Right renal pelvis (tissue), 4 donors: ENCODE measurements at places on chromosomes 2 and 18. TPM values are rescaled to one million over a fixed set of nuclear protein-coding genes. Genes with fewer than 3 reads are reported as not detected.
A peak's percentile ranks its signal among the peaks of the same experiment; 100 is the strongest.

DNA sequence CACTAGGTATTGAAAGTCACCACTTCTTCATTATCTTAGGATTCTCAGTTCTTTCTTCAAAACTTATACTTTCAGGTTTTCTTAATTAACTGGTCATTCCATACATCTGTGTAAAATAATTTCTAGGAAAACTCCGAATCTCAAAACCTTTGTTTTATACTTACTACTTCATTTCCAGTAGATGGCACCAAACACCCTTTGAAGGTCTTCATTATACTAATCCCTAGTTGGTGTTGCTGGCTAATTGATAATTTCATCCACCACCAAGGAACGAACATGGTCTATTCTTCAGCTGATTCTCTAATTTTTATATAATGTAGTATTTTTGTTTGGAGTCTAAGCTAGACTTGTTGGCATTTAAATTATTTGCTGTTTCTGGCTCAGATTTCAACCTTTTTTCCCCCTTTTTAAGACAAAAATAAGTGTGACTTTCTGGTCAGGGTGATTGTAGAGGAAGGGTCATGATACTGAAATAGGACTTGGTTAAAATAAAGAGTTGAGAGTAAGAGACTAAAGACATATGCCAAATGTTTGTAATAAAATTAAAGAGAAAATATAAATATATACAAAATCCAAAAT lies 2.8 kb upstream of the MXD1 start:
- peak; percentile 55 for DNase-seq

GRCh38 chr2:29898999-29899398 lies 22.4 kb downstream of the ALK start:
- no peak for DNase-seq

- no peak for DNase-seq
Observed at GRCh38 chr18:52824126-52824525, 484.1 kb downstream of the DCC start.

DNA sequence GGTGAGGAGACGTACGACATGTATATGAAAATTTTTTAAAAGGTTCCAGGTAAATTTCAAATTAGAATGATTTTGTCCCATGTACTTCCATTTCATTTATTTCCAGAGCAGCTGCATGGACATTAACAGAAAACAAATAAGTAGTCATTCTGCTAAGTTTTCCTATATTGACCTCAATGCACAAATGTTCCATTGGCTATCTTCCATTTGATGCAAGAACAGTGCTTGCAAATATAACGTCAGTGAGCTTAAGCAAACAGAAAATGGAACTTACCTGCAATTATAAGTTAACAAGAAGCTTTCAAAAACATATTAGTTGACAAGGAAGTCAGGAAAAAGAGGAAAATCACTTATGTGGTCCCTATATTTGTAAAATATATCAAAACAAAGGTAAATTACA lies 16.6 kb downstream of the PAIP2B start:
- no peak for DNase-seq

- DNase-seq = no peak
Observed at GRCh38 chr2:48707466-48707865, 48.1 kb downstream of the LHCGR start.

- no peak for DNase-seq
Observed at GRCh38 chr18:40072761-40073160, 1882.3 kb upstream of the PIK3C3 start.

DNA sequence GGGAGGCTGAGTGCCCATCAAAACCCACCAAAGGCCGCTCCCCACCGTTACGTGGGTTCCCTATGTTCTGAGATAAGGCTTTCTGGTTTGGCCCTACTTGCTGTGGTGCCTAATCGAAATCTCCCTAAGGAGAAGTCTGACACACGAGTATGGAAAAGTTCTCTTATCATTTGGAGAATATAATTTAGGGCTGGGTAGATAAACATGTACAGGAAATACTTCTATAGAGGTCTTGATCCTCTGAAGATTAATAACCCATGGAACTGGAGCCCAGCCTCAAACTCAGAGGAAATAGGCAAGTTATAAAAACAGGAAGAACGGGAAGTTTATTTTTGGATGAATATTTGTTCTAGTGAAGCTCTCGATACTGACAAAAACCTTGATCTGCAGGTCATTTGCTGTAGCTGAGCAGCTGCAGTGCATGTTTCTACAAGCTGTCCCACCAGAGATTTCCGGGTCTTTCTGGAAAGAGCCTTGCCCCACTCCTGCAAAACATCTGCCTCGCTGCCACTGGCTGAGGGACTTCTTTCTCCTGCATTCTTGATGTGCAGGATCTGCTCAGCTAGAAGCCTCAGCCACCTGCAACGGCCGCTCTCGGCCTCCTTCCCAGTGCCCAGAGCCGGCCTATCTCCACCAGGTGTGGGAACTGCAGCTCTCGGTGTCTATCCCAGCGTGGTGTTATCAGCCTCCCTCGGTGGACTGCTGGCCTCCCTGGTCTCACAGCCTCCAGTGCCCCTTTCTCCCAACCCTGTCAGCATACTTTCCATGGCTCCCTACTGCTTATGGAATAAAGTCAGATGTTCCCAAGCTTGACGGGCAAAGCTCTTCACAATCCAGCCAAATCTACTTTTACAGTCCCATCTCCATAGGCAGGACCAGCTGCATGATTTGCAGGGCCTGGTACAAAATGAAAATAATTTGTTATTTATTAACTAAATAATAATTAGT lies 48.6 kb downstream of the SPRED2 start:
- no peak for DNase-seq

GRCh38 chr2:932320-933115 lies 18.1 kb upstream of the SNTG2 start:
- DNase-seq = no peak

GRCh38 chr2:197209742-197210408 lies 100.7 kb downstream of the ANKRD44 start:
- no peak for DNase-seq

DNA sequence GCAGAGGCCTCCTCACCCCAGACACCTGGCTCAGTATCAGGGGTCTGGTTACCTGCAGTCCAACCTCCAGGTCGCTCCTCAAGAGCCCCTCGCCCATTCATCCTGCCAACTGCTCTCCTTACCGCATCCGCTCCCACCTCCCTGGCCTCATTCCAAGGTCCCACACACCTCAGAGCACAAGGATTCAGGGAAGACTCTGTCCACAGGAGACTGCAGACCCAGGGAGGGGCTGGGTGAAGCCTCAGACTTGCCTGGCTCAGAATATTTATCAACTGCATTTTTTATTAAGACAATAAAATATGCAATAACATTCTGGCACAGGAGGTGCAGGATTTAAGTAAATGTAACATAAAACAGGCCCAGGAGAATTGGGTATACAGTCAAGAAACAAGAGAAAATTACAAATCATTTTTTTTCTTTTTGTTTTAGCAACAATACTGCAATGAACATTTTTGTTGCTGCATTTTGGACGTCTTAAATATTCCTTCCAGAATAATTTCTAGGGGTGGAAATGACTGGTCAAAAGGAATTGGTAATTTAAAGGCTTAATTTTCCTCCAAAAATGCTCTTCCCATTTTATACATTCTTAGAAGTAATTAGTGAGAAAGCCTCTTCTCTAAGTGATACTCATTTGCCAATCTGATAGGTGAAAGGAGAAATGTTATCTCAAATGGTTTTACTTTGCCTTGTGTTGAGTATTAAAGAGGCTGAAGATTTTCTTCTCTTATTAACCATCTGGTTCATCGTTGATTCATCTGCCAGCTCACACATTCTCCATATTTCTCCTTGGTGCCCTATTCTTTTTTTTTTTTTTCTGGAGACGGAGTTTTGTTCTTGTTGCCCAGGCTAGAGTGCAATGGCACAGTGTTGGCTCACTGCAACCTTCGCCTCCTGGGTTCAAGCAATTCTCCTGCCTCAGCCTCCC lies 42.5 kb downstream of the TEX44 start:
- DNase-seq = no peak

DNA sequence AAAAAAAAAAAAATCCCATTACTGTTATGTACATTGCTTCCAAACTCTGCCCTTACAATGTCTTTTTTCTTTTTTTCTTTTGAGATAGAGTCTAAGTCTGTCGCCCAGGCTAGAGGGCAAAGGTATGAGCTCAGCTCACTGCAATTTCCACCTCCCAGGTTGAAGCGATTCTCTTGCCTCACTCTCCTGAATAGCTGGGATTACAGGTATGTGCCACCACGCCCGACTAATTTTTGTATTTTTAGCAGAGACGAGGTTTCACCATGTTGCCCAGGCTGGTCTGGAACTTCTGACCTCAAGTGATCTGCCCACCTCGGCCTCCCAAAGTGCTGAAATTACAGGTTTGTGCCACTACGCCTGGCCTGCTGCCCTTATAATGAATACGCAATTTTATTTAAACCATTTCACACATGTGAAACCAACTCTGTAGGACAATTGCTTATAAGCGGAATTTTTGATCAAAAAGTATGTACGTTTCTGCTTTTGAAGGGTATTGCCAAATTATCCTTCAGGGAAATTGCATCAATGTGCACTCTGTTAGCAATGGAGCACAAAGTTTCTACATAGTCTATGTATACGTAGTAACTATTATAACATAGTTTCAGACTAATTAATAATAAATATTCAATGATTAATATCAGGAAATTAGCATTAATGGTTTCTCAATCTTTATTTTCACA lies 55.7 kb upstream of the ACTR3 start:
- no peak for DNase-seq

DNA sequence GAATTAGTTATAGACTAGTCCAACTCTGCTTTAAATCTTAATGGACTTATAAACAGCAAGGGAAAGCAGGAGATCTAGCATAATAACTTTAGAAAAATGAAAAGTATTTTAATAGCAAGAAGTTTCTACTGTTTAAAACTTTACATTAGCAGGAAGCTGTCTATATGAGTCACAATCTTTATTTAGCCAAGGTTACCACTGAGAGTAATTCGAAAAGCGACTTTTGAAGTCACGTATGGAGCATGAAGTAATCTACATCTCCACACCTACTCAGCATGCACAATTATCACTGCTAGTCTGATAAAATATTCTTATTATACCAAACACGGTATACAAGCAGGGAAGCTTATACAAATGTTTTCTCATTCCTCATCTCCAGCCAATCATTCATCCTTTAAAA lies 515.4 kb upstream of the SOX11 start:
- no peak for DNase-seq

- DNase-seq = no peak
Observed at GRCh38 chr18:22591222-22591621, 173.5 kb upstream of the CTAGE1 start.

Gene SERPINB10
- polyA plus RNA-seq = 0.34 TPM

- no peak for DNase-seq
Observed at GRCh38 chr2:218894151-218894879, 13.7 kb downstream of the WNT10A start.

Gene TRMT61B
- polyA plus RNA-seq = 27.6 TPM

DNA sequence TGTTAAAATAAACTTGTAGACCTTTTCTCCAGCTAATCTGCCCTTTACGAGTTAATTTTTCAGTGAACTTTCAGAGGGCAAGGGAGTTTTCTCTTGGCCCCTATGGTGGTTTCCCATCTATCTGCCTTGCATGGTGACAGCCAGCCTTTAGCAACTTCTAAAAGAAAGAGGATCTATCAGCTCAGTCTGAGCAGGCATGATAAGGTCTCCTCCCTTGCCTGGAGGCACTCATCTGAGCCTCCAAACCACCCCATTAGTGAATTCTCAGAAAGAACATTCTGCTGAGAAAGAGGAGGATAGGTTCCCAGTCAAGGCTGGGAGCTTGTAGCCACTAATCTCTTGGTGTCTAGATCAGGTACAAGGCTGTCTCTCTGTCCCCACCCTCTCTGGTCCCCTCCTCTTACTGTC lies 10.7 kb upstream of the GYPC start:
- DNase-seq = no peak

Gene PROKR1
- polyA plus RNA-seq = 0.47 TPM

DNA sequence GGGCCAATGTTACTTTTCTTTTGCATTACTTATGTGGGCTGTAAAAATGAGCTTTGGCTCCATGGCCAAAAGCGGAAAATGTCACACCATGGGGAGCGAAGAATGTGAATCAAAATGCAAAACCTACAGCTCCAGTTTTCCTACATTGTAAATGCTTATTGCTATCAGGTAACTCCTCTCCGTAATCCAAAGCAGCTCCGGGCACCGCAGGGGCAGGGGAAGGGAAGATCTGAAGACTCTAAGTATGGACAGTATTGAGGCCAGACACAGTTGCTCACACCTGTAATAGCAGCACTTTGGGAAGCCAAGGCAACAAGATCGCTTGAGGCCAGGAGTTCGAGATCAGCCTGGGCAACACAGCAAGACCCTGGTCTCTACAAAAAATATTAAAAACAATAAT lies 7.1 kb upstream of the AGFG1 start:
- DNase-seq = no peak

- DNase-seq = no peak
Observed at GRCh38 chr2:134408791-134409190, 154.9 kb downstream of the MGAT5 start.

Gene TCF23
- polyA plus RNA-seq = 0.59 TPM

Gene NPPC
- polyA plus RNA-seq = 0.71 TPM

- no peak for DNase-seq
Observed at GRCh38 chr18:31278609-31279071, 39.3 kb upstream of the DSG1 start.

Gene UGGT1
- 39.0 TPM for polyA plus RNA-seq

DNA sequence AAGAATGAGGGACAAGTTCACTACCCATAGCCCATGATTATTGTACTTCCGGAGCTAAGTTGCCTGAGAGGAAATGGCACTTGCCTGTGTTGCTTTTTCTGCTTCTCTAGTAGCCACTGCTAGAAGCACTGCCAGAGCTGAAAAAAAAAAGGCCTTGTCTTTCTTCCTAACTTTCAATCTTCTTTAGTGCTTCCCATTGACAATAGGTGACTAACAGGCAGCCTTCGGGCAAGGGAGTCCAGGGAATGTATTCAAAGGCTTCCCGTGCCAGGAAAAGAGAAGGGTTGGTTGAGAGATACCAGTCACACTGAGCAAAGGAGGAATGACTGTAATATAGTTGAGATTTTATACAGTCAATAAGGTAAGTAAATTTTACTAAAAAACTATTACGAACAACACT lies 242.0 kb downstream of the CALCRL start:
- DNase-seq = no peak

Gene TMEM178A
- 81.1 TPM for polyA plus RNA-seq

DNA sequence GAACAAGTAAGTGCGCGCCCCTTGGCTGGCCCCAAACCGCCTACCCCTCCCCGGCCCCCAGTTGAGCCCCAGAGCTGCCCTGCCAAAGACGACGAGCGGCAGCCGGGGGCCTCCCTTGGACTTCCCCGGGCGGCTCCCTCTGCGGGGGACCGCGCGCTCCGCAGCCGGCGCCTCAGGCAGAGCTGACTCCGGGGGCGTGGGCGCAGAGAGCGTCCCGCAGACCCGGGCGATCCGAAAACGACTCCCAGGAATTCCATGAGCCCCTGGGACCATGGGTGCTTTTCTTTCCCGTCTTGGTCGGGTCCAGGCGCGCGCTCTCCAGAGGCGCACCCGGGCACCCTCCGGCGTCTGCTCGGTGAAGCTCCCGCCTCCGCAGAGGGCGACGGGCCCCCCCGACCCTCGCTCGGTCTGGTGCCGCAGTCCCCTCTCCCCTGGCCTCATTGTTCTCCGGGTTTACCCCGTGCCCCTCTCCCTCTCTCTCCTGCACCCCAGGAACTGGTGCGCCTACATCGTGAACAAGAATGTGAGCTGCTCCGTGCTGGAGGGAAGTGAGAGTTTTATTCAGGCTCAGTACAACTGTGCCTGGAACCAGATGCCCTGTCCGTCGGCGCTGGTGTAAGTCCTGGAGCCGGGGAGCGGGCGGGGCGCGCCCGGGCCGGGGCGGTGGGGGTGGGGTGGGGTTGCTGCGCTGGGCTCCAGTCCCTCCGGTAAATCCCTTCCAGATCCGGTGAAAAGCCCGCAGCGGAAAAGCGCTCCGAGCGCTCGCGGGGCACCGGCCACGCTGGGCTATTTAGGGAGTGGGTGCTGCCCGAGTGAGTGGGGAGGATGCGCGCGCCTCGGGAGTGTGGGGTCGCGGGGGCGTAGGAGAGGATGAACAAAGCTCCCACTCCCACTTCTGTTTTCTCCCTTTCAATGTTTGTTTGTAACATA lies 776 bp downstream of the EMILIN2 start:
- DNase-seq = no peak
